Effector memory CD4-positive, alpha-beta T cell (primary cell): ENCODE measurements at places on chromosomes 6 and 20.

GRCh38 chr20:63178446-63178820 is 37.5 kb downstream of the YTHDF1 start:
- DNase-seq: no peak

GRCh38 chr6:167699141-167699931 is 127.4 kb upstream of the AFDN start:
- no peak for DNase-seq

DNA sequence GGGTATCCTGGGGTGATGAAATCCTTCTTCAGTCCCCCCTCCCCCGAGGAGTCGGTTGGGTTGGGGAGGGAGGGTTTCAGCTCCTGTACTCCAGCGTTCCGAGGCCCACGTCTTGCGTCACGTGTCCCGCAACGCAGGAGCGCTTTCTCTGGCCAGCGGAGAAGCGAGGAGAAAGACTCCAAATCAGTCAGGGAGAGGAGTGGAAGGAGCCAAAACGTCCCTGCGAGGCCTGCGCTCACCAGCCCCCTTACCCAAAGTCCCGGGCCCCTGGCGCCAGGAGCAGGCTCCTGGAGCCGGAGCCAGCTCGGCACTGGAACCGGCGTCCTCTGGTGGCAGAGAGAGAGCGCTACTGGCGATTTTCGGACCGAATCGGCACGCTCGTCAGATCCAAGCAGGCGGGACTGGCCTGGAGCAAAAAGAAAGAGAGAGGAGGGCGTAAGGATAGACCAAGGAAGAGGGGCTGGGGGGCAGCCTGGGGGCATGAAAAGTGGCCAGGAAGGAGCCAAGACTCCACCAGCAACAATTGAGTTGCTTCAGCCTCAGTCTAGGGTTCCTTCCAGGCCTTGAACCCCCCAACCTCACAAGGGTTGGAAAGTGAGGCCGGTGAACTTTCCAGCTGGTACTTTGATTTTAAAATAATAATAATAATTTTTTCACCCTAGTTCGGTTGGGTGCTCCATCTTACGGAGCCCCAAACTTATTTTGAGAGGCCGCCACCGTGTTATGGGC is at the start of gene GNAS:
GNAS (plus strand) TSS at position 174 of the 729 bp plus-strand sequence.
- DNase-seq: no peak

- DNase-seq: no peak
These were observed 262.0 kb downstream of the MAFB start for GRCh38 chr20:40427026-40427425.

DNA sequence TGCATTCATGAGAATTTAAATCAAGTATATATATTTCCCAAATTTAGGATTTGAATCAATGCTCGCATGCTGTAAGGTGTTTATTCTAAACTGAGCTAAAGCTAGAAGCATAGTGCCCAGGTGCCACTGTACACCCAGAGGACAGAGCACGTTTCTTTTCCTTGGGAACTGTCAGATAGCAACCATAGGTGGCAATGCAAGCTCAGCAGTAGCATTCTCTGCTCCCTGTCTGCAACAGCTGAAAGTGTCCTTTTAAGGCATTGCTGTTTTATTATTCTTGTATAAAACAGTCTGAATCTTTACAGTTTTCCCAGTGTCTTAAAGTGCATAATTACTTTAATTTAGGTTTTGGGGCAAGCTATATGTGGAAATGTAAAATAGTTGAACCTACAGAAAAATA is 443.4 kb upstream of the MMS22L start:
- DNase-seq: no peak

- no peak for DNase-seq
These were observed 27.8 kb upstream of the CENPW start for GRCh38 chr6:126312013-126312665.

- peak; percentile 8 for DNase-seq
These were observed 24.2 kb downstream of the ZNF311 start for GRCh38 chr6:28980852-28981430.

DNA sequence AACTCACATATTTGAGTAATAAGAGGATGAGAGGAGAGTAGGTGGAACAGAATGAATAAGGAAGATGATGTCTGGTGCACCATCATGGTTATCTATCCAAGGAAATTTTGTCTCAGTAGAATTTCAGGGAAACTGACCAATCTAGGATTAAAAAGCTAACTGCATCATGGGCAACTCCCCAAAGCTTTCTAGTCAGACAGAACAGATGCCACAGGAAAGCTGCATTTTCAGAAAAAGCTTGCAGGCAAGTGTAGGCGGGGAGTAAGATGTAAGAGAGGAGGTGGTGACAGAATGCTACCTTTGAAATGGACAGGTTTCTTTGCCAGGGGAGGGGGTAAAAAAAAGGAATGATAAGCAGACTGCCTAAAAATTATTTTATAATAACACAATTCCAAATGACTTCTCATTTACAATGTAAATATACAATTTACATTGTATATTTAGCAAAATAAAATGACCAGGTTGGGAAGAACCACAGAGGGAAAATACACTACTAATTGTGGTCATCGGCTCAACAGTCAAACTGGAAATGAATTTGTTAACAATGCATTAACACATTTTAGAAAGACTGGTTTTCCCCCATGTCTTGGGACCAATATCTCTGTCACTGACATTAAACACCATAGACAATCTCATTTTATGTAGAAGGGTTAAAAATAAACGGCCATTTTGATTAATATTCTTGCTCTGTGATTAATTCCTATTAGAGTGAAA is 15.1 kb downstream of the NHSL1 start:
- no peak for DNase-seq

GRCh38 chr20:54362283-54362682 is 113.1 kb upstream of the DOK5 start:
- DNase-seq: no peak

- DNase-seq: no peak
These were observed 226.0 kb upstream of the TSHZ2 start for GRCh38 chr20:52746190-52746589.

DNA sequence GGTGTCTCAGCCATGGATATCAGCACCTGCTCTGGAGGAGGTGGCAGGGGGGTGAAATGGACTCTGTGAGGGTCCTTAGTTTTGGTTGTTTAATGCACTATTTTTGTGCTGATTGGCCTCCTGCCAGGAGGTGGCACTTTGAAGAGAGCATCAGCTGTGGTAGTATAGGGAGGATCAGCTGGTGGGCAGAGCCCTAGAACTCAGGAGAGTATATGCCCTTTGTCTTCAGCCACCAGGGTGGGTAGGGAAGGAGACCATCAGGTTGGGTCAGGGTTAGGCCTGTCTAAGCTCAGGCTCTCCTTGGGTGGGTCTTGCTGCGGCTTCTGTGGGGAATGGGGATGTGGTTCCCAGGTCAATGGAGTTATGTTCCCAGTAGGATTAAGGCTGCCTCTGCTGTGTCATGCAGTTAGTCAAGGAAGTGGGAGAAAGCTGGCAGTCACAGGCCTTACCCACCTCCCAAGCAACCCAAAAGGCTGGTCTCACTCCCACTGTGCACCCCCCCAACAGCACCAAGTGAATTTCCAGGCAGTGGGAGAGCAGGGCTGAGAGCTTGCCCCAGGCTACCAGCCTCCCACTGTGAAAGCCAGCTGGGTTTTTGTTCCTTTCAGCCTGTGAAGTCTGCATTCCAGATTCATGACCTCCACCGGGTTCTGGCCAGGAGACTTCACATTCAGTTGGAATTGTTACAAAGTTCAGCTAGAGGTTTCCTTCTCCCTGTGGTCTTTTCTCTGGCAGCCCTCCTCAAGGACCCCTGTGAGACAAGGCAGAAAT is 5.7 kb upstream of the OSTM1 start:
- no peak for DNase-seq

DNA sequence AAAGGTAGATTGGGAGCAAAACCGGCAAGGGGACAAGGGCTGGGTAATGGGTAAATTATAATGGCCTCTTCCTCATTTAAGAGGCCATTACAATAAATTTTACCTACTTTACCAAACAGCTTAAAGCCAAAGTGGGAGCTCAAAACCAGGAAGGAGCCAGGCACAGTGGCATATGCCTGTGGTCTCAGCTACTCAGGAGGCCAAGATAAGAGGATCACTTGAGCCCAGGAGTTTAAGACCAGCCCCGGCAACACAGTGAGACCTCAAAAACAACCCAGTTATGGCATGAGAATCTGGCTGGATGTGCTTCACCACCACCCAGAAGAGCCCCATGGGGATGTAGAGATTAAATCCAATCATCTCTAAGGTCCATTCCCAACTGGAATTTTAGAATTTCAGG is 52.9 kb upstream of the TAF8 start:
- DNase-seq: no peak

GRCh38 chr20:1377984-1378734 is 14.7 kb downstream of the FKBP1A start:
- no peak for DNase-seq

DNA sequence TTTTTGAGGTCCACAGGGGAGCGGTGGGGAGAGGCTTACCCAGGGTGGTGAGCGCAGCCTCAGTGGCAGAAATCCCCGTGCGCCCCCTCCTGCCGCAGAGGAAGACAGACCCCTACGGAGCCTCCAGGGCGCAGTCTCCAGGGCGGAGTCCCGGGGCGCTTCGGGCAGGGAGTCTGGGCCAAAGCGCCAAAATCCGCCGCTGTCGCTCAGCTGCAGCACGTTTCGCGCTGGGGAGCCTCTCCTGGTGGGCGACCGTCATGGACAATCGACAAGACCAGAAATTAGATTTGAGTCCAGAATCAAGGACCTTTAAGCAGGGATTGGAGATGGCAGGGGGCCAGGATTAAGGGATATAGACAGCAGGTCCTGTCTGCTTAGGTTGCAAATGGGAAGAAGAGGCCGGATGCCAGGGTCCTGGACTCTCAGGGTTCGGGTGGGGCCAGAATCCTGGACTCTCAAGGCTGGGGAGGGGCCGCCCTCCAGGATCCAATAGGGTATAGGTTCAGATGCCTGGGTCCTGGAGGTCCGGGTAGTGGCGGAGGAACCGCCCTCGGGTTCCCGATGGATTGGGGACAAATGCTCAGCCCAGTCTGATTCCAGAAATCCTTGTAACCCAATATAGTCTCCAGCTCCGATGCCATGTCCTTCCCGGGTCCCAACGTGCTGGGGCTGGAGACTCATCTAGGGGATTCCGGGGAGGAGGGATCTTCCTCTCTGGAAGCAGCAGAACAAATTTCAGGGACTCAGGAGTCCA is 7.9 kb upstream of the HLA-E start:
- no peak for DNase-seq

- no peak for DNase-seq
These were observed 29.5 kb upstream of the SALL4 start for GRCh38 chr20:51831866-51832265.

GRCh38 chr6:111688331-111688730 is 82.7 kb upstream of the TRAF3IP2 start:
- DNase-seq: no peak

DNA sequence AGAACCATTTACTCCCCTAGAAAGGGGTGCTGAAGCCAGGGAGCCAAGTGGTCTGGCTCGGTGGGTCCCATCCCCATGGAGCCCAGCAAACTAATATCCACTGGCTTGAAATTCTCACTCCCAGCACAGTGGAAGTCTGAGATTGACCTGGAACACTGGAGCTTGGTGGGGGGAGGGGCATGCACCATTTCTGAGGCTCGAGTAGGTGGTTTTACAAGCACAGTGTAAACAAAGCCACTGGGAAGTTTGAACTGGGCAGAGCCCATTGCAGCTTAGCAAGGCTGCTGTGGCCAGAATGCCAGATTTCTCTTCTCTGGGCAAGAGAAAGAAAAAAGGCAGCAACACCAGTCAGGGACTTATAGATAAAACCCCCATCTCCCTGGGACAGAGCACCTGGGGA is 855.8 kb upstream of the CITED2 start:
- no peak for DNase-seq

DNA sequence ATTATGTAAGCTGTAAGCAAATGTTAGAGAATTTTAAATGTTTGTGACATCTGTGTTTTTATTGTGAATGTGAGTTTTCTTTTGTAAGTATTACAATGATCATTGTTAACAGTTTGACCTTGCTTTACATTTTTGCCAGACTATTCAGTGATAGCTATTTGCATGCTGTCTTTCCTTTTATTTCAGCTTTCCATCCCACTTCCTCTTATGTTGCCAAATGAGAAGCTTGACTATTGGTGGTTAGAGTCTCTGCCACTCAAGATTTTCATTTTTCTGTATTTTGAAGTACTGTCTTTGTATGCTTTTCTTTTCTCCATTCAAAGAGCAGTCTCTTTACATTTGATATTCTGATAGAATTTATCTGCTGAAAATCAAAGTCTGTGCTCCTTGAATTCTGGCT is 104.1 kb downstream of the PRIM2 start:
- no peak for DNase-seq

DNA sequence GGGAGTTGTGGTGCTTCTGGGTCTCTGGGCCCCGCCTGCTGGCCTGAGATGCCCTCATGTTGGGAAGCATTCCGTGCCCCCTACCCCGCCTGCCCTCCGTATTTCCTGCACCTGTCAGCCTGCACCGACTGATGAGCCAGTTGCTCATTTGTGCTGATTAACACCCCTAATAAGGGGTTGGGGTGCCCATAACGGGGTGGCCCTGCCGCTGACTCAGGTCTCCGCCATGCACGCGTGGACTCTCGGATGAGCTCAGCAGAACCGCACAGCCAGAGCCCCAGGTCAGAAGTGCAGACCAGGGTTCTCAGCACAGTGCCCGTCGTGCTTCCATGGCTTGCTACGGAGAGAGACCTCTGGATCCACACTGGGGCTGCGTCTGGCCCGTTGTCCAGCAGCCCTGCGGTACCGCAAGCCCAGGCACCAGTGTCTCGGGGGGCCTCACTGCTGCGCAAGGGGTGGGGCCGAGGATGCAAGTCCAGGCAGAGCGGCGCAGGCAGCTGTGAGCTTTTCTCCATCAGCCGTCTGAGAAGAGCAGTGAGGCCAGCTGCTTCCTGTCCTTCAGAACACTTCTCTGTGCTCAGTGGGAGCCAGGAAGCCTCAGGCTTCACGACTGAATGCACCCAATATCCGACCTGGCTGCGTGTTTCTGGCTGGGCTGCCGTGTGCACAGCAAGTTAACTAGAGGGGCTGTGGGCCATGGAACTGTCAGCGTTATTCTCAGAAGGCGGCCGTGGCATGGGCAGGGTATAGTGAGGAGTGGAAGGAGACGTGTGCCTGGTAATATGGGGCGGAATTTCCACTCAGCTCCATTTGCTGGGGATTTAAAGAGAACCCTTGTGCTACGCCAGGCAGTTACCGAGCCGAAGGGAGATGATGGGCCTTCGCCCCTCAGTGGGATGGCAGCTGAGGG is 18.6 kb downstream of the MTG2 start:
- no peak for DNase-seq
